Activated naive CD4-positive, alpha-beta T cell treated with anti-CD3 and anti-CD28 coated beads, Interleukin-2, amount 50 U/mL, for 72 hours (primary cell): ENCODE measurements at places on chromosomes 4 and X. TPM values are rescaled to one million over a fixed set of nuclear protein-coding genes. Genes with fewer than 3 reads are reported as not detected.

DAPP1 gene
- total RNA-seq = 66.9 TPM

LRIT3 gene
- 0.20 TPM for total RNA-seq

CLGN gene
- not detected for total RNA-seq

DNA sequence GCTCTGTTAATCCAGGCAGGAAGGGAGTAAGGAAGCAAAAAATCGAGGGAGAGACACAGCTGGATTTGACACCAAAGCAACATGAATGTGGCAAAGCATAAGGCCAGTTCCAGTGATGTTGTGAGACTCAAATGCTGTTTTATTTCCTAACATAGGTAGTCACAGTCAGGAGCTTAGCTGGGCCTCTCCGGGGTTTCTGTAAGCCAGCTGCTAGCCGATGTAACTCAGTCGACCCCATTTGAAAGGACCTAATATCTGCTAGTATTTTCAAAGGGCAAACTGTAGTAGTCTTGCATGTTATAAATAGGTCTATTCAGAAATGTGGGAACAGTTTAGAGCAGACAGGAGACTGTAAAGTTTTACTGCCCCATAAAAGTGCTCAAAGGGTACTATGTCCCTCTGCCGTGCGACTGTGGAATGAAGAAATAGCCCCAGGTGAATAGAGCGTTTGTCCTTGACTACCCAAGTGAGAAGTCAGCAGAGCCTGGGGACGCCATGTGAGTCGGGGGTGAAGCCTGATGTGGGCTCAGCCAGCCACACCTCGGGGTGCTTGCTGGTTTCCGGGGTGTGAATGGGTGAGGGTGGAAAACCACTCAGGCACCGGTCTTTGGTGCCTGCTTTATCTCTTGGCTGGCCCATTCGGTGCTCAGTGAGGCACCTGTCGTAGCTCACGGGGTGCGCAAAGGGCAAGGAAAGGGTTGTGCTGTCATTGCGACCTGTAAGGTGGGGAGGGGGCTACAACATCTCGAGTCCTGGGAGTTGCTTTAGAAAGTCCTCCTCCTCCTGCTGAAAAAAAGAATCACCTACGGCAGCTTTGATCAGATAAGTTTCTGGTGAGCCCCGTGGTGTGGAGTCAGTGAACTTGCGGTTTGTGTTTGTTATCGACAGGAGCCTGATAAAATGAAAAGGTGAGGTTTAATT lies 745 bp downstream of the TRIM2 start:
- DNase-seq = no peak

GRCh38 chr4:123361195-123361861 lies 35.3 kb upstream of the SPRY1 start:
- DNase-seq = no peak

NHSL2 gene
- total RNA-seq = 0.19 TPM

- peak; percentile 2 for DNase-seq
Measured at GRCh38 chrX:38561951-38562719, 793 bp downstream of the TSPAN7 start.

GNRHR gene
- not detected for total RNA-seq

ETDC gene
- not detected for total RNA-seq

GATA1 gene
- total RNA-seq = 0.25 TPM

- peak; percentile 64 for DNase-seq
Measured at GRCh38 chrX:107676559-107677378, 48.5 kb downstream of the PRPS1 start.

GRCh38 chr4:3009422-3009821 lies 46.1 kb downstream of the GRK4 start:
- no peak for DNase-seq
